ENCODE measurements at places on chromosomes 3 and 15. TPM values are rescaled to one million over a fixed set of nuclear protein-coding genes. Genes with fewer than 3 reads are reported as not detected.

GRCh38 chr3:63960048-63960711, 48.0 kb upstream of the SCAANT1 start:
- DNase-seq: peak; percentile 69

GRCh38 chr3:17905996-17906395, 163.6 kb upstream of the TBC1D5 start:
- no peak for DNase-seq

DNA sequence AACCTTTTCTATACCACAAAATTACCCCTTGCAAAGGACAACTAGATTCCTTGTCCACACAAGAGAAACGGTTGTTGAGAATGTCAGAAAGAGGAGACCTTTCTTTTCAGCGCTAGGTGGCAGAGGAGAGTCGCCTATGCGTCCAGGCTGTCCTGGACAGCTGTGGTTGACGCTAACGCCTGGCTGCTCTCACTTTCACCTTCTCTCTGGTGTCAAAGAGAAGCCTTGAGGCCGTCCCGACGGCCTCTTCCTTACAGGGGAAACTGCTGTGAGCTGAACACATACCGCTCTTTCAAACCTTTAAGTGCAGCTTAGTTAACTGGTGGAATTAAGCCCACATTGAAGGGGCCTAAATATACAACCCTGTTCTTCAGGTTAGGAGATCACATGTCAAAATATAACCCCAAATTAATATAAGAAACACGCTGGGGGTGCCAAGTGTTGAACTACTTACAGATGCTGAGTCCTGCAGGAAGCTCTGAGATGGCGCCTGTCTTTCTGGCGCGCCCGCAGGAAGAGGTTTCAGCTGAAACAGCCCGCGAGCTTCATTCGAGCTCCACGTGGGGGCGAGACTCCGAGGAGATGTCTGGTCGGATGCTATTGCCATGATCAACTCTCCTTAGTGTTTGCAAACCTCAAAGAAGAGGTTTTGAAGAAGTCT, 26.1 kb upstream of the KBTBD8 start:
- peak; percentile 73 for DNase-seq

GRCh38 chr3:51544011-51544775, 5.7 kb downstream of the RAD54L2 start:
- no peak for DNase-seq

DNA sequence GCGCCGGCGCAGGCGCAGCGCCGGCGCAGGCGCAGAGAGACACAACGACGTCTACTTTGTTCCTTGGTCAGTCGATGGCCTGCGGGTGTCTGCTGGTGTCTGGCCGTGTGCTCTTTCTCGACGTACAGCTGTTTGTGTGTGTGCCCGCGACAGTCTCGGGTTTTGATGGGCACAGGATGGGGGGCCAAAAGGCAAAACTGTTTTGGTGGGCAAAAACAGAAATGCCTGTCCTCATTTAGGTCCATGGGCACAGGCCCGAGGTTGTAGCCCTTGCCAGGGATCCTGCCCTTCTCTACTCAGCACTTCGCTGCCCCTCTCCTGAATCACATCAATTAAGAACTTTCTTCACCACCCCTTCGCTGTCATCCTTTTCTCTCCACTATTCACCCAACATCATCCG, 184.8 kb upstream of the CHL1 start:
- no peak for DNase-seq

The MEIS2 gene
- 39.4 TPM for total RNA-seq

GRCh38 chr3:4011166-4011565, 211.9 kb downstream of the LRRN1 start:
- no peak for DNase-seq

DNA sequence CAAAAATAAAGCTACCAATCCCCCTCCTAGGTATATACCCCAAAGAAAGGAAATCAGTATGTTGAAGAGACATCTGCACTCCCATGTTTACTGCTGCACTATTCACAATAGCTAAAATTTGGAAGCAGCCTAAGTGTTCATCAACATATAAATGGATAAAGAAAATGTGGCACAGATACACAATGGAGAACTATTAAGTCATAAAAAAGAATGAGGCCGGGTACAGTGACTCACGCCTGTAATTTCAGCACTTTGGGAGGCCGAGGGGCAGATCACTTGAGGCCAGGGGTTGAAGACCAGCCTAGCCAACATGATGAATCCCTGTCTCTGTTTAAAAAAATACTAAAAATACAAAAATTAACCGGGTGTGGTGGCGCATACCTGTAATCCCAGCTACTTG, 10.0 kb upstream of the PTPN9 start:
- DNase-seq: no peak
